ENCODE measurements at places on chromosomes 7 and 10. TPM values are rescaled to one million over a fixed set of nuclear protein-coding genes. Genes with fewer than 3 reads are reported as not detected.

GRCh38 chr7:150860291-150860977 lies 8.1 kb downstream of the AOC1 start:
- no peak for DNase-seq

- no peak for DNase-seq
Observed at GRCh38 chr7:77743518-77743917, 47.3 kb downstream of the RSBN1L start.

DNA sequence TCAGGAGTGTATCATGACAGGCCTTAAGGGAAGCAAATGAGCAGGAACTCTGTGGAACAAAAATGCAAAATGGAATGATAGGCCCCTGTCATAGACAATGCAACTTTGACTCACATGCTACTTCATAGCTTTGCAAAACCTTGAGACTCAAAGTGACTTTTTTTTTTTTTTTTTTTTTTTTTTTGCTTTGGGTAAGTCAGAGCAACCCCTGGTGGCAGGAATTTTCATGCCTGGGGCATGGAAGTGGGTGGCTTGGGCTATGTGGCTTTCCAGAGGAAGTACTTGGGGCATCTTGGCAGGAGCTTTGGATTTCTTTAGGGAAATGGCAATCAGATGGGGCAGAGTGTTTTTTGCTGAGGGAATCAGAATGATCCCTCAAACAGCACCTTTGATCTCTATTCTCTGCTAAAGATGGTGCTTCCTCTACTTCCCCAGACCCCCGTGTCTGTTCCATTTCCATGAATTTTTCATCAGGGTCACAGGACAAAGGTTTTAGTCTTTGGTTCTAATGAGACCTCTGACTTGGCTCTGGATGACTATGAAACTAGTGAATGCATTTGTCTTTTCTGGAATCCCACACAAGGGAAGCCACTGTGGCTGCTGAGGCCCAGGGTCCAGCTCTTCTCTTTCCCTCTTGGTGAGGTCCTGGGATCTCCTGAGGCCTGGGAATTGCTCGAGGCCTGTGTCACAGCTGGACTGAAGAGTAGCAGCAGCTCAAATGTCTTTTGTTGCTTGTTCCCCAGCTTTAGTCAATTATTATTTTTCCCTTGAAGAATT lies 62.8 kb downstream of the TACC2 start:
- DNase-seq = peak; percentile 63

GRCh38 chr10:132685921-132686680 lies 99.8 kb downstream of the NKX6-2 start:
- DNase-seq = no peak

DNA sequence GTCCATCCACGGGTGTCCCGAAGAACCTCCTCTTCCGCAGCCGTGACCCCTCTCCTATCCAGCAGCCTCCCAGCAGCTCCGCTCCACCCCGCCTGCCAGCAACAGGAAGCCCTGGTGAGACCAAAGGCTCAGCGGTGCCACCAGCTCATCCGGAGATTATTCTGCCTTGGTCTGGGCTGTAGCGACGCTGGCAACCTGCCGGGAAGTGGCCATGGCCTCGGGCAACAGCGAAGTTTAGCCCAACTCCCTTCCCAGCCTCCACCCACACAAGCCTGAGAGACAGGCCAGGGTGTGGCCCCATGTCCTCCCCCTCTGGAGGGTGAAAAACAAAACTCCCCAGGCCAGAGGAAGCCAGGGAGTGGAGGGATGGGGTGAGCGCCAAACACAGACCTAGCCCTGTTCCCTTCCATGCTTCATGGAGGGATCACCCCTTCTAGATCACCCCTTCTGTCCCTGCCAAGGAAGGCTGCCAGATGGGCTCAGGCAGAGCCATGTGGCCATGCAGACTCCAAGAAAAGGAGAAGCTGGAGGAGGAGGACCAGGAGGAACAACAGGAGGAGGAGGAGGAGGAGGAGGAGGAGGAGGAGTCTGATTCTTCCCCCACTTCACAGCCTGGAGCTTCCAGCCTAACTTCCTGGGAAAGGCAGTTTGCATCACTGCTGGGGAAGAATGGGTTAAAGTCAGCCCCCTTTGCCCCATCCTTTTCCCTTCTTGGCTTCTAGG lies 918 bp downstream of the CALHM2 start:
- DNase-seq = no peak

DNA sequence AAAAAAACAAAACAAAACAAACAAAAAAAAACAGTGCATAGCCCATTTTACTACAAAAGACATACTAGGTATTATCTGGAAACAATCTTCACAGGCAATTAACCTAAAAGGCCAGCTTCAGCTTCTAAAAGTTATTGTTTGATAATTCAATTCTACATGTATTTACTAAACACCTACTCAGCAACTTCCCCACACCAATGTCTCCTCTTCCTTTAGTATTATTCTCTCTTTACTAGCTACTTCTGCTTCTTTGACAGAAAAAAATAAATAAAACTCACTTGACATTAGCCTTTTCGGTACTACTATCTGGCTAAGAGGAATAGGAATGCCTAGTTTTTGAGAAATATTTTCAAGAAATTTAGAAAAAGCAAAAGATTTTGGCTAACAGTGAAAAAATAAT lies 2.8 kb downstream of the TM9SF3 start:
- no peak for DNase-seq

DNA sequence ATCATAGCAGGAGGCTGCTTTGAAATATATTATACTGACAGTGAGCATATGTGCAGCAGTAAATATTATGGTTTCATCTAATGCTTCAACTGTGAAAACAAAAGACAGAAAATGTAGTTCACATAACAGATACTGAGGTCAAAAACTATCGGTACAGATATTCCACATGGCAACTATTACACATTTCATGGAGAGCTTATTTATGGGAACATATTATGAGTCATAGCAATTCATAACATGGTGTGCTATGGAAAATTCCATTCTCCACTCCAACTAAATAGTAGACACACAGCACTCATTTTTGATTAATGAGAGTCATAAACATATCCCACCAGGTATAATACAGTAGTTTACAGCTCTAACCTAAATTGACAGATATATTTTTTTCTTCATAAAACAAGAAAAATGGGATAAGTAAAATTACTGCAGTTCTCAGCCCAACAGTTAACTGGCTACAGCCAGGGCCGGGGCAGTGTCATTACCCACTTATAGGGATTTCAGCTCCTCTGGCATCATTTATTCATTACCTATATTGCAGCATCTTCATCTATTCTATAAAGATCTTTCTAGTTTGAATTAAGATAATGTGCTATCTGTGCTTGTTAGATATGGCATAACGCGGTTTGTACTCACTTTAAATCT lies 475.6 kb upstream of the KLF6 start:
- no peak for DNase-seq

DNA sequence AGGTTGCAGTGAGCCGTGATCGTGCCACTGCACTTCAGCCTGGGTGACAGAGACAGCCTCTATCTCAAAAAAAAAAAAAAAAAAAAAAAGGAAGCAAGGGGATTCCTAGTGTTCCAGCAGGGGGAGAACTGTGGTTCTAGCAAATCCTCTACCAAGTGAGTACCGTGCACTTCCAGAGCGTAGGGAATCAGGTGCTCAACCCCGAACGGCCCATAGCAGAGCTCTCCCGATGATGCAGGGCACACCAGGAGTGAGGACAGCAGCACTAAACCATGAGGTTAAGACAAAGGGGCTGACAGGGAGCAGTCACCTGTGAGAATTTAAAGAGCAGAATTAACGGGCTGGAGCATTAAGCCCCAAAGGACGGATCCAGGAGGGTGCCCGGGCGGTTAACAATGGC lies 173.6 kb downstream of the PTPRN2 start:
- DNase-seq = no peak

DNA sequence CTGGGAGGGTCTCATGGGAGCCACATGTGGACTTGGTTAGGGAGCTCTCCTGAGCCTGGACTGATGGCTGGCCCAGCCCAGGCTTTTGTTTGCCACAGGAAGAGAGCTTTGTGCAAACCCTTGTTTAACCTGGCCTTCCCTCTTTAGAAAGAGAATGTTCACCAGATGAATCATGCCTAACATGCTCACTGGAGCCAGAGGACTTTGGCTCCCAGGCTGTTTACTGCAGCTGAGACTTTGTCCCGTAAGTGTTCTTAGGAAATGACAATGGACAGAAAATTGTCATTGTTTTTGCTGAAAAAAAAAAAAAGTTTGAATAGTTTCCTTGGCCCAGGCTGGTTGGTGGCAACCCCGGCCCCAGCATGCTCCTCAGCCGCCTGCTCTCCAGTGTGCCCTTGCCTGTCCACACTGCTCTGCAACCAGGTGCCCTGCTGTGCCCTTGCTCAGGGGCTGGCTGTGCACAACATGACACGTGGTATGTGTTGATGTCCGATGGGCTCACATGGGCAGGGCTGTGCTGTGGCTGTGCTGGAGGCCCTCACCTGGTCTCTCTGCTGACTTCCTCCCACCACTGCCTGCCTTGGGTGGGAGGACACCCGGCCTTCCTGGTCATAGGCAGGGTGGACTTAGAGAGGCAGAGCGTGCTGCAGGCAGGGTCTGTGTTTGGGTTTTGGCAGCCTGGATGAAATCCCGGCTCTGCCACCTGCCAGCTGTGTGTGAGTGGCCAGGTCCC lies 215.3 kb upstream of the ZNF32 start:
- DNase-seq = no peak

GRCh38 chr10:19762026-19762425 lies 54.2 kb upstream of the PLXDC2 start:
- no peak for DNase-seq

DNA sequence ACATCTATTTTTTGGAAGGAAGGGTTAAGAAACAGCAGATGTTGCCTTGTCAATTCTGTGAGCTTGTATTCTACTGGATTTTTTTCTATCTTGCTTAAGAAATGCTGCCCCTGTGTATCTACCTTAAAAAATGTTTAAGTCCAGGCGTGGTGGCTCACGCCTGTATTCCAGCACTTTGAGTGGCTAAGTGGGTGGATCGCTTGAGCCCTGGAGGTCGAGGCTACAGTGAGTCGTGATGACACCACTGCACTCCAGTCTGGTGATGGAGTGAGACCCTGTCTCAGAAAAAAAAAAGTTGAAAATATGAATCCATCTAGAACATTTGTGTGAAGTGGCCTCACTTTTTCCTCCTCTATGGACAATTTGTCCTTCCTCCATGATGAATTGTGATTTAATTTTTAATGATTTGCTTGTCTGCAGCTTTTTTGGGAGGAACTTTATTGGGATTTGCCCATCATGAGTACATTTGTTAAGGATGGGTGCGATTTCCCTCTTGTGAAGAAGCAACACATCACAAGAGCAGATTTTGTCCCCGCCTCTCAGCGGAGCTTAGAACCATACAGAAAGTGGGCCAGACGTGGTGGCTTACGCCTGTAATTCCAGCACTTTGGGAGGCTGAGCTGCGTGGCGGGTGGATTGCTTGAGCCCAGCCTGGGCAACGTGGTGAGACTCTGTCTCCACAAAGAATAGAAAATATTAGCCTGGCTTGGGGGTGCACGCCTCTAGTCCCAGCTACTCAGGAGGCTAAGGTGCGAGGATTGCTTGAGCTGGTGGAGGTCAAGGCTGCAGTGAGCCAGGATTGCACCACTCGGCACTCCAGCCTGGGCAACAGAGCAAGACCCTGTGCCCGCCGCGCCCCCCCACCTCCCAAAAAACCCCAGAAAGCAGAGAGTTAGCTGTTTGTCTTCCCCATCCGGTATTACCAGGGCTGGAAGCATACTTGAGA lies 57.7 kb downstream of the DNAJB6 start:
- no peak for DNase-seq

GRCh38 chr10:94607111-94607510 lies 61.5 kb downstream of the HELLS start:
- no peak for DNase-seq

DNA sequence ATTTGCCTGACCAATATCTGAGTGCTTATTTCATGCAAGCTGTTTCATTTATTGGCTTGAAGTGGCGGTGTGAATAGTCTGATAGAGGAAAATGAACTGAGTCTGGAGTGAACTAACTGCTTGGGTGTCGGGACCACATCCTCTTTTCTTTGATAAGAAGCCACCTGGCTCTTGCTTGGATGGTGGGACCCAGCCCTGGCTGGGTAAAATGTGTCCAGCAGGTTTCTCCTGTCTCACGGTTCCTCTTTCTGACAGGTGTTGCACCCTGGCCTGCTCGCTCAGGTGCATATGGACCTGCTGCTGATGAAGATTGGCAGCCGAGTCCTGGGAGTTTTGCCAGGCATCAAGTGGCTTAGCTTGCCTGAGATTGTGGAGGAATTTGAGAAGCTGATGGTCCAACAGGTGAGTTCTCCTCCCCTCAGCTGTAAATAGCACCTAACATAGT lies 1.6 kb downstream of the ADCK2 start:
- no peak for DNase-seq

- DNase-seq = no peak
Observed at GRCh38 chr7:66250711-66251110, 45.6 kb downstream of the TPST1 start.

DNA sequence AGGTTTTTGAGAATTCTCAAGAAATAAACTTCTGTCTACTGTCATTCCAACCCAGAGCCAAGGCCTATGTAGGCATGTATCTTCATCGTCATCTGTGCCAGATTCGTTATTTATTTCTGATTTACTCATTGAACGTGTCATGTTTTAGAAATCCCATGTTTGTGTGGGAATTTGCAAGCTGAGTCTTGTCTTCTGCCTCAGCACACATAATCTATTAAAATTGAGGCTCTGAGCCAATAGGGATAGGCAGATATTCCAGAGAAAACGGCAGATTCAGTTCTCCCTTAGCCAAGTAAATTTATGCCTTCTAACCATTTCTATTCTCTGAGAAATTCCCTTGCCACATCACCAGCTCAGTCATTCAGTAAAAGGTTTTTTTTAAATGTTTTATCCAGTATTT lies 444.6 kb downstream of the REEP3 start:
- no peak for DNase-seq

DNA sequence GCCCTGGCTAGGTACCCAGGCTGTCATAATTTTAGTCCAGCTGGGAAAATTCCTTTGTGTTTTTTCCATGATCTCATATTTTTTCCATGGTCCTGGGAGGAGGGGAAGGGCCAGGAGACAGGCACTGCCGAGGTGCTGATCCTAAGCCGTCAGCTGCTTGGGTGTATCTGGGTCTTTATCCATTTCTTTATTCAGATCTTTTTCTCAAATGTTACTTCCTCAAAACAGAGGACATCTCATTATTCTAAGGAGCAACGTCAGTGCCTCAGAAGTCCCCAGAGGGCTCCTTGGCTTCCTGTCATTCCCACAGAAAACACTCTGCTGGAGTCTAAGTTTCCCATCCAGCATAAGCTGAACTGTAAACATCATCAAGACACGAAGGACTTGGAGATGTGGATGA lies 2.8 kb upstream of the OR6V1 start:
- no peak for DNase-seq

DNA sequence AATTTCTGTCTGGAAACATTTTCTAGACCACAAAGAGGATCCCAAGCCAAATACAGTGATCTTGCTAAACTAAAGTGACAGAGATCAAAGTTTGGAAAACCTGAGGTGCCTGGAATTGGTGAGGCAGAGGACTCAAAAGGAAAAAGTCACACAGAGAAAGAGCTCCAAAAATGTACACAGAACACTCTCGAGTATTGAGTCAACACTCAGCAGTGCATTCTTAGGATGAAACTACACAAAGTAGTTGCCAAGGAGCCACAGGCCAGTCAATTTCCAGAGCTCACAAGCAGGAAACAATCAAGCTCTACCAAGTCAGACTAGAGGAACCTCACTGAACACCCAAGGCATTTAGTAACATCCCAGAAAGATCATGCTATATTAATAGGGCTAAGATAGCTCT lies 61.3 kb downstream of the MICU1 start:
- no peak for DNase-seq

GRCh38 chr10:63515002-63515763 lies 6.0 kb upstream of the REEP3 start:
- no peak for DNase-seq

OR2A42 gene
- 1.8 TPM for polyA plus RNA-seq

FAM25G gene
- polyA plus RNA-seq = 0.57 TPM

BAZ1B gene
- 85.9 TPM for polyA plus RNA-seq

LIPN gene
- not detected for polyA plus RNA-seq

MYH16 gene
- polyA plus RNA-seq = 0.20 TPM

PITX3 gene
- polyA plus RNA-seq = 0.43 TPM

CRYGN gene
- polyA plus RNA-seq = 4.4 TPM

FFAR4 gene
- not detected for polyA plus RNA-seq

Data from left kidney (tissue), 8 donors.